Stimulated activated CD8-positive, alpha-beta memory T cell treated with anti-CD3 and anti-CD28 coated beads, Interleukin-2, amount 100 ng/mL, for 1 hour (primary cell): ENCODE measurements at places on chromosomes 3 and 15.

DNA sequence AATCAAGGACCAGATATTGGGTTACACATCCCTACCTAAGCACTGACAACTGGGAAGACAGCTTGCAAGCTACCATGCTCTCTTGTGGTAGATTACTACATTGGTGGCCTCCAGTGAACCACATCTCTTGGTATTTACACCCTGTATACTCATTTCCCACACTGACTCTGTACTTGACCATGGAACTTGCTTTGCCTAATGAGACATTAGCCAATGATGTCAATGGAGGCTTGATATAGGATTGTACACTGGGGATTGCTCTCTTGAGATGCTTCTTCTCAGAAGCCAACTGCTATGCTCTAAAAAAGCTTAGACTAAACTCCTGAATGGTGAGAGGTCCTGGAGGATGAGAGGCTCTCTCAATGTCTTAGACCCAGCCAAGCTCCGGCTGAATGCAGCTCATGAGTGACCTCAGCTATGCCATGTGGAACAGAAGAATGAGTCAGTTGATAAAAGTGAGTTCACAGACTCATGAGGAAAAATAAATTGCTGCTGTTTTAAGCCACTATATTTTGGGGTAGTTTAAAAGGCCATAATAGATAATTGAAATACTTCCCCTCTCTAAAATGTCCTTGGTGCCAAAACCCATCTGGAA is 61.5 kb upstream of the GALNT15 start:
- DNase-seq, result no peak

DNA sequence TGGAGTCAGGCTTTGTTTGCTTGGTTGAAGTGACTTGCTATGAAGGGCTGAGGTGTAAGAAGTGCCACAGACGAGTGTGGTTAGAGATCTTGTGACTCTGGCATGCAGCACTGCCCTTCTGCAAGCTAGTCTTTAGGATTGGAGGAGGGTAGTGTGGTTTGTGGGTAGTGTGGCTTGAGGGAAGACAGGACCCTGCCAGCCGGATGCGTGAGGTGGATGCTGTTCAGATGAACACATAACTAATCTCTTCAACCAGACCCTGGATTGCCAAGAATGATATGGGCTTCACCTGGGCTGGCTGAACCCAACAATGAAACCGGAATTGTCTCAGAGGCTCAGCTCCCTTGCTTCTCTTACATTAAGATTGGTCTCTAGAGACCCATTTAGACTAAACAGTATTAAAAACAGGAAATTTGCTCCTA is 32.7 kb downstream of the STARD9 start:
- peak; percentile 14 for DNase-seq

GRCh38 chr3:128573160-128573559 is 77.5 kb downstream of the RPN1 start:
- no peak for DNase-seq

DNA sequence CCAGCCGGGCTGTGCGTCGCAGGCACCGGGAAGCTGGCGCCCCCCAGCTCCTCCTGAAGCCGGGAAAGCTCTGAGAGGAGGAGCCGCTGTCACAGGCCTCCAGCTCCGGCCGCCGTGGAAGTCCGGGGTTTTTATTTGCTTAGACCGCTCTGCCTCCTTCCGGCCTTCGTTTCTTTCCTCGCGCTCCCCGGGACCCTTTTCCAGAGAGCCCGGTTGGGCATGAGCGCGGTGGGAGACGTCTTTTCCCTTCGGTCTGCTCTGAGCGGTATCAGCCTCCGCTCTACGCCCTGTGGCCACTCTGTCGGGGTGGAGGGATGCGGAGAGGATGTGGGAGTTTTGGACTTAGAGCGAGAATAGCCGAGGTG is 559 bp downstream of the SENP5 start:
- no peak for DNase-seq

DNA sequence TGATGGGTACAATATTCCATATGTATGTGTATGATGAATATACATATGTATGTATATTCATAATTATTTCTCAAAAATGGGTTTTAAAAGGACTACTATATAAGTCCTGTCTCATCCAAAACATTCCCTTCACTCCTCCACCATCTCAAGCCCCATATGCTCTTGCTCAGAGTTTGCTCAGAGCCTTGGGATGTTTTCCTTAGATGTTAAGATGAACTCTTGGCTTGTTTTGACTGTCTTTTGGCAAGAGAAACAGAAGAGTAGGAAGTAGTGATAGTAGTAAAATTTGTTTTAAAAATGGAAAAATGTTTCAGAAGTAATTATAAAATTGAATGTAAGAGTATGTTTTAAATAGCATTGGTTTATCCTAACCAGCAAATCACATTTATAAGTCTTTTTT is 6.2 kb upstream of the EPHA3 start:
- no peak for DNase-seq

DNA sequence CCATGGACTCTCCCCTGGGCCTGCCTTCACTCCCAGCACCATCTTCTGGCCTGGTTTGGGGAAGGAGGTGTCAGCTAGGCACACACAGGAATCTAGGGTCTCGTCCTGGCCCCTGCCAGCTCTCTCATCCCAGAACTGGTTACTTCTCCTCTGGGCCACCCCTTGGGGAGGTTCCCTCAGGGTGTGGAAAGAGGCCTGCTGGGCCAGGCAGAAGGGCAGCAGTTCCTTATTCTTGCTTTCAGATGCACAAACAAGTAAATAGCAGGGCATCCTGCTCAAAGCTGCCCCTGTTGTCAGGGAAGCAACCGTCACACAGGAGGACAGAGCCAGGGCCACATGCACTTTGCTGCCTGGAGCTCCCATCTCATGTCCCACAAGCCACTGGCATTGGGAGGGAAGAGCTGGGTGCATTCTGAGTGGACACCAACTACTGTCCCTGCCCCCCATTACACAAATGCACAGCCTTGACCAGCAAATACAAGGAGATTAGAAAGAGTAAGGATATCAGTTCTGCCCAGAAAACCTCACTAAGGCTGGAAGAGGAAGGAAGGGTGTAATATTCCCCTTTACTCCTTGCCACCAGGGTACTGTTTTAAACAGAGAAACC is 108.8 kb upstream of the HACD2 start:
- DNase-seq, result no peak

- DNase-seq, result no peak
Observed at GRCh38 chr3:71245971-71246880, 337.3 kb downstream of the FOXP1 start.

- no peak for DNase-seq
Observed at GRCh38 chr3:160012108-160012507, 23.5 kb downstream of the IL12A start.

DNA sequence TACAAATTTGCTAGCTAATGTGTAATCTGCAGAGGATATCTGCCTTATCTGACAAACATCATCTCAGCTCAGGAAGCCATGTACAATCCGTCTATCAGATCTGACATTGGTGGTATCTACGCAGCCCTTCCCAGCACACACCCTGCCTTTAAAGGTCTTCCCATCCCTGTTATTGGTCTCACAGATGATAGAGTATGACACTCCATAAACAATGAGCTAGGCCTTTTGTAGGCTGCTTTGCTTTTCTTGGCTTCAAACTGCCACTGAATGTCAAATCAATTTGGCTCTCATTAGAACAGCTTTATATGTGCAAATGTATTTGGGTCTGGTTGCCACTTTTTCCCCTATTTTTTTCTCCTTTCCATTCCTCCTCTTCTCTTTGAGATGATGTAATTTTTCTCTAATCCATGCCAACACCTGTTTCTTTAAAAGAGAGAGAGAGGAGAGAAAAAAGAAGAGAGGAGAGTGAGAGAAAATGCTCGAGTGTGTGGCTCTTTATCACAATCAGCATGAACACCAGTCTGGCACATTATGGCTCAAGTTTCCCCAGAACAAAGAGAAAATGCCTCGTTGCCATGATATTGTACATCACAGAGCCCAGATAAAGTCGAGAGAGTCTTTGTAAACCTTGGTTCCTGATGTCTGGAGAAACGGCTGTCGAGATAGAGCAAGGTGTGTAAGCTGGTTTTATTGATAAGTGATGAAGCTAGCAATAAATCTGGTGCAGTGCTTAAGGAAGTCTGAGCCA is 80.8 kb upstream of the DPH6 start:
- no peak for DNase-seq

- DNase-seq, result no peak
Observed at GRCh38 chr3:156448300-156448699, 106.6 kb downstream of the SSR3 start.

- no peak for DNase-seq
Observed at GRCh38 chr15:97597801-97598200, 362.7 kb upstream of the ARRDC4 start.

DNA sequence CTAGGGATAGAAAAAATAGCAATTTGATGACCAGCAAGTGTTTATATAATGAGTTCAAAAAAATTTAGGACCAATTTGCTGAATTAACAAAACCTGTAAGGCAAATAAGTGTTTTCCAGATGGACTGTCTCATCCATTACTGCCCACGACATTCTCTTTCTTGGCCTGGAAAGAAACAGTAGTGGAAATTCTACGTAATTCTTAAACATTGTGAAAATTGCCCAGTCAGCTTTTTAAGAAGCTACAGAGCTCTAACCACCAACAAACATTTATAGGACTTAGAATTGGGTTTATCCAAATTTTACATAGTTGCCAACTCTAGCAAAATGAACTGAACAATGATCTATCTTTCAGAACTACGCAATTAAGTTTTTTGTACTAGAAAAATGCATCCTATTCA is 227.7 kb upstream of the PEX5L start:
- DNase-seq, result no peak

GRCh38 chr3:126287536-126288241 is 69.5 kb downstream of the KLF15 start:
- no peak for DNase-seq

GRCh38 chr3:130950641-130951040 is 56.8 kb downstream of the ATP2C1 start:
- no peak for DNase-seq

DNA sequence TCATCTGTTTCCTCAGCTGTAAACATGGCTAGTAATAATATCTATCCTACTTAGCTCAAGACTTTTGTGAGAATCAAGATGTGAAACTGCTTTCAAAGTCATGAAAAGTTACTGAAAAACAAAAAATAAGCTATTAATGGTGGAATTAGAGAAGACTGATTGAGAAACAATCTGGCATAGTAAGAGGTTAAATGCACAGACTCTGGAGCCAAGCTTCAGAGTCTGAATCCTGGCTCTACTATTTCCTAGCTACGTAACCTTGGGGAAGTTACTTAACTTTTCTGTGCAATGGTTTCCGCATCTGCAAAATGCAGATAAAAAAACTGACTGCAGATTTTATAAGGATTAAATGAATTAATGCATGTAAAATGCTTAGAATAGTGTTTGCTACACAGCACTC is 28.8 kb downstream of the LRRFIP2 start:
- no peak for DNase-seq

DNA sequence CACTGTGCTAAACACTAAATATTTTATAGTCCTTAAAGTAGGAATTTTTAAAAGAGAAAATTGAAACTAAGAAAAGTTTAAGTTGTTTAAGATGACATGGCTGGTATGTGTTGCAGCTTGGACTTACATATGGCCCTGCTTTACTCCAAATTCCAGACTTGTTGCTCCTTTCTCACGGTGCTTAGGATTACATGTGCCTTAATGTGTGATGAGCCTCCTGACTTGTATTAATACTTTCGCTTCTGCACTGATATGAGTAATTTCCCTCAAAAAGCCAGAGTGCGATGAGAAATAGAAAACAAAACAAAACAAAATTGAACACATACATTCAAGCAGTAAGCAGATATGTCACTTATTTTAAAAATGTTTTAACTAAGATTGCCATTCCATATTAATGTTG is 250.2 kb downstream of the VGLL3 start:
- no peak for DNase-seq

DNA sequence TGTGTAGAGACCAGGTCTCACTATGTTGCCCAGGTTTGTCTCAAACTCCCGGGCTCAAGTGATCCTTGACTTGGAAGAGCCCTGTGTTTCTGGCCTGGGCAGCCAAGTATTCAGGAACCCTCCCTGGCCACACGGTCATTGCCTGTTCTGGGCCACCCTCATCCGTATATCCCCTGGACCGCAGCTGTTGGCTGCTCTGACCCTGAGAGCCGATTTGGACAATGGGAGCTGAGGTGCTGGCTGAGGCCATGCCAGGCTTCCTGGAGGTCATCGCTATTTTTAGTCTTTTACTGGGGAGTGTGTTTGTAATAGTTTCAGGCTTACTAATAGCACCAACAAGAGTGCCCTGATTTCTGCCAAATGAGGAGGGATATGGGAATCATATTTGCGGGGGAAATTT is 60.7 kb downstream of the ADAMTS7 start:
- no peak for DNase-seq

GRCh38 chr15:80560601-80561400 is 134.3 kb upstream of the ABHD17C start:
- no peak for DNase-seq

DNA sequence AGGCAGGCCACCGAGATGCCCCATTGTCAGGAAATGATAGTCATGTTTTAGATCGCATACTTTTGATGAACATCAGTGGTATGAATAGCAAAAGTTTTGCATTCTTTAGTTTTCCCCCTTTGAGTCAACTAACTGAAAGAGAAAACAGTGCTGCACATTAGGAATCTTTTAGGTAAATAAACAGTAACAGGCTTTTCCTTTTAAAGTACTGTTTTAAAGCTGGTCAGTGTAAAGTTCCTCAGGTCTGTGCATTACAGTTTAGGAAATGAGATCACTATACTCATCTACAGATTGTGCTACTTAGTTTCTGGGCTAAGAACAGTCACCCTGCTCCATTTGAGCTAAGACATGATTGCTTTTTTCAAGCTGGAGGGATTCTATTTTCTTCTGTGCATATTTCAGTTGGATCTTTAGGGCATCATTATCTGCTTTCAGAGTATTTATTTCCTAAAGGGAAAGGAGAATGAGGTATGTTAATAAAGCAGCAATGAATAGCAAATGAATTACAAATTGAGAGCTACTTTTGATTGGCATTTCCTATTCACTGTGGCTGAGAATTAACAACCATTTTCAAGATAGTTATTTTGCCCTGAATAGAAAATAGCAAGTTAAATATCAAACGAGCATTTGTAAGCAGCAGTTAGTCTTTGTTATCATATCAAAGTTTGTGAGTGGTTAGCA is 36.5 kb downstream of the FAM98B start:
- DNase-seq, result no peak

DNA sequence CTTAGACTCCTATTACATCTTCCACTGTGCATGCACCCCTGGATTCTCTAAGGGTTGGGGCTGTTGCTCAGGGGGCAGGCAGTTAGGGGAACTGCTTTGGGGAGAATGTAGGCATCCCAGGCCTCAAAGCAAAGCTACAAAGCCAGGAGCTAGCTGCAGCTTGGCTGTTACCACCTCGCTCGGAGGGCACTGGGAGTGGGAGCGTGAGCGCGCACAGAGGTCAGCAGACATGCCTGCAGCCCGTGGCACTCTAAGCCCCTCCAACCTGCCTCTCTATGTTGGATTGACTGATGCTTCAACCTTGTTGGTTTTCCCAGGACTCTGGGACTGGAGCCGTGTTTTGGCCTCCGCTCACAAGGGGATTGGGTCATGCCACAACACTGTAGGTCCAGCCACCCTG is 69.8 kb downstream of the CPN2 start:
- no peak for DNase-seq

- no peak for DNase-seq
Observed at GRCh38 chr3:46360907-46361306, 7.0 kb downstream of the CCR2 start.

GRCh38 chr15:74333662-74334061 is 33.8 kb downstream of the CYP11A1 start:
- no peak for DNase-seq
